Activated T-cell treated with anti-CD3 and anti-CD28 coated beads for 4 hours (primary cell): ENCODE measurements at places on chromosomes 2 and 18.
A peak's percentile ranks its signal among the peaks of the same experiment; 100 is the strongest.

- DNase-seq = no peak
Measured at GRCh38 chr2:20476950-20477349, 30.1 kb downstream of the RHOB start.

GRCh38 chr18:42365591-42365990 is 410.6 kb downstream of the PIK3C3 start:
- DNase-seq = no peak

- DNase-seq = no peak
Measured at GRCh38 chr2:64196963-64197362, 52.7 kb upstream of the PELI1 start.

DNA sequence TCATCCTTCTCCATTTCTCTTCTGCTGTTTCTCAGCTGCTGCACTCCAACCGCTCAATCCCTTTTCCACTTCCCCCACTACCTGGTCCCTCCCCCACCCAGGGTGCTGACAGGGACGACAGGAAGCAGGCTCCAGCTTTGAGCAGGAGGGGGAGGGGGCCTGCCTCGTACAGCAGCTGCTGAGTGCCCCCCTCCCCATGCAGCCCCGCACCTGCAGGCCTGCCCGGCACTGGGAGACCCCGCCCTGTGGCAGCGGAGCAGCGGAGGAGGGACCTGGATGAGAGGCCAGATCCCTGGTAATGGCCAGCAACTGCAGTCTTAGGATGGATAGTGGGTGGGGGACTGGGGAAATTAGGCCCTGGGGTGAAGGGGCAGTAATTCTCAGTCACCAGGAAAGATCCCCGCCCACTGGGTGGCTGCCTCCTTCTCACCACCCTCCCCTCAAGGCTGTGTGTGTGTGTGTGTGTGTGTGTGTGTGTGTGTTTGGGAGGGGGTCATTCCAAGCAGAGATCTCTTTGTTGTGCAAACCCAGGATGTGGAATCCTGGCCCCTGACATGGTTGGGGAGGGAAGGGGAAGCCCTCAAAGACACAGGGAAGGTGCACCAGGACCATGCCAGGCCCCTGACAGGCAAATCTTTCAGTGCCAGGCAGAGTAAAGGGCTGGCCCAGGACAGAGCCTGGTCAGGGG is 6.8 kb upstream of the CRYBA2 start:
- DNase-seq = no peak

GRCh38 chr2:210003359-210003758 is 921 bp downstream of the RPE start:
- DNase-seq = no peak

- peak; percentile 16 for DNase-seq
Measured at GRCh38 chr2:232438951-232439757, 16.8 kb upstream of the ALPI start.

- DNase-seq = no peak
Measured at GRCh38 chr2:96524482-96525210, 11.9 kb upstream of the ARID5A start.

GRCh38 chr2:117859924-117860647 is 45.6 kb downstream of the DDX18 start:
- no peak for DNase-seq

GRCh38 chr2:126900646-126901319 is 2.1 kb downstream of the TEX51 start:
- DNase-seq = no peak
